ENCODE measurements at places on chromosomes 5 and 9. TPM values are rescaled to one million over a fixed set of nuclear protein-coding genes. Genes with fewer than 3 reads are reported as not detected.

Gene CCL28
- 51.4 TPM for total RNA-seq

Gene PCDHB6
- 0.21 TPM for total RNA-seq

Gene DAPK1
- total RNA-seq, result 31.4 TPM

Gene PDE6A
- total RNA-seq, result 0.08 TPM

DNA sequence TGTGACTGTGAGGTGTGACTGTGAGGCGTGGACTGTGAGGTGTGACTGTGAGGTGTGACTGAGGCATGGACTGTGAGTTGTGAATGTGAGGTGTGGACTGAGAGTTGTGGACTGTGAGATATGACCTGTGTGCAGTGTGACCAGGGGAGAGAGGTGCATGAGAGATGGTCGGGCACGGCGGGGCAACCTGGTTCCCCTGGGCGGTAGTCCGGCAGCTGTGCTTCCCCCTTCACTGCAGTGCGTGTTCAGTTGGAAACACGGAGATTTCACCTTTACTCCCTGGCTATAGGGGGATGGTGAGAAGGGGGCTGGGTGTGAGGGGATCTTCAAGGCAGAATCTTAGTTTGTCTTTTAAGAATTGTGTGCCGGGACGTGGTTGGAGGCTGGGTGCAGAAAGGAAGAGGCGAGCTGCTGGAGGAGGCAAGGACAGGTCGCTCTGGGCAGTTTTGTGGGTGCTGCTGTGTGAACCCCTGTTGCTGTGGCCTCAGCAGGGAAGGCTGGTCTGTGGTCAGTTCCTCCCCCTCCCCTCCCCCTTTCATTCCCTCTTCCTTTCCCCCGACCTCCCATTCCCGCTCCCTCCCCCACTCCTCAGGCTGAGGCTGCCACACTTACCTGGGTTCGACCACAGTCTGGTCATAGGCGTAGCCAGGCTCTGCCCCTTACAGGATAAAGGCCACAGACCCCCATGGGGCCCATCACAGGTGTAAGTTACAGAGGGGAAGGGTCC lies 39.3 kb downstream of the CEP72 start:
- no peak for DNase-seq

DNA sequence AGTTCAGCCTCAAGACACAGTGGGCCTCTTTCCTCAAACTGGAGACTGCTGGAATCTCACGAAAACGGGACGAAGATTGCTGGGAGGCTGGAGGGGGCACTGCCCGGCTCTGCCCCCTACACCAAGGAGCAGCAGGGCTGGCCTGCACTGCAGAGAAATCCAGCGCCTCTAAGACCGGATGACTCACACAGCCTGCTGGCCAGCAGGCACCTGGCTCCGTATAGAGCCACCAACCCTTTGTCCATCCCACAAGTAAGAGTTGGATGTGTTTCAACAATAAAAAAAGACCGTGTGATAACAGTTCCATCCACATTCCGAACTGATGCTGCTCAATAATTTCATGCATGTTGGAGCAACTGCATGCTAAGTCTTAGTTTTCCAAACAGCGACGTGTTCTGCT lies 11.5 kb downstream of the CCDC127 start:
- no peak for DNase-seq

Gene CHSY3
- total RNA-seq, result 7.8 TPM

Measured in SK-MEL-5 (cell line).